ENCODE measurements at places on chromosomes 7 and 10.

DNA sequence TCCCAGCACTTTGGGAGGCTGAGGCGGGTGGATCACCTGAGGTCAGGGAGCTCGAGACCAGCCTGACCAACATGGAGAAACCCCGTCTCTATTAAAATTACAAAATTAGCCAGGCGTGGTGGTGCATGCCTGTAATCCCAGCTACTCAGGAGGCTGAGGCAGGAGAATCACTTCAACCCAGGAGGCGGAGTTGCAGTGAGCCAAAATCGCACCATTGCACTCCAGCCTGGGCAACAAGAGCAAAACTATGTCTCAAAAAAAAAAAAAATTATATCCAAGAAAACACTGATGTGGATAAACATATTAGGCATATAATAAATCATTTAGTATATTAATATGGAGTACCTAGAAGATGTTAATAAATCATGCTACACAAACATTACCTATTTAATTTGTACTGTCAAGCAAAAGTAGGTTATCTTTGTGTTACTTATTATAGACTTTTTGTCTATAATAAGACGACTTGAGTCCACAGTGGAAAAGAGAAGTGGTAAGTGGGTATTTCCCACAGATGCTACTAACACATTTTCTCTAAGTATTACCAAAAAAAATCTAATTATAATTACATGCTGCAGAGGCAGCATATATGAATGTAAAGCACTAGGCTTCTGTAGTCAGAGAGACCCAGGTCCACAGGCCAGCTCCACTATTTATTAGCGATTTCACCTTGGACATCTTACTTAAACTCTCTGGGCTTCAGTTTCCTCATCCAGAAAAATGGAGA is 34.5 kb downstream of the DNMBP start:
- DNase-seq = no peak

- no peak for DNase-seq
Observed at GRCh38 chr10:49710966-49711365, 31.5 kb downstream of the C10orf53 start.

- DNase-seq = no peak
Observed at GRCh38 chr7:129855234-129855673, 97.5 kb downstream of the UBE2H start.

DNA sequence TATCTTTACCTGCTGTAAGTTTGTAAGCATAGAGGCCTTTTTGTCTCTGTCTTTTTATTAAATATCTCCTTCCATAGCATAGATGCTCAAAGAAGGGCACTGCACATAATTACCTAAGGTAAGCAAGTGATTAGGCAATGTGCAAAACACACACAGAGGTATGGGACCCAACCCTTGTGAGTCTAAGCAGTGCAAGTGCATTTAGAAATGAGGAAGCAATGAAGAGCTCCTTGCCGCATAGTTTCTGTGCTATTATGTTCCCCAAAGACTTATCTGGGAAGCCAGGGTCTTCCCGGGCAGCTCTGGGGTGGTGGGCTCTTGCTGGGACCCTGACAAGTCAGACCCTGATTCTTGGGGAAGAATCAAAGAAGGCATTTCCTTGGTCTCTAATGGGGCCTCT is 13.5 kb upstream of the MGAM2 start:
- no peak for DNase-seq

DNA sequence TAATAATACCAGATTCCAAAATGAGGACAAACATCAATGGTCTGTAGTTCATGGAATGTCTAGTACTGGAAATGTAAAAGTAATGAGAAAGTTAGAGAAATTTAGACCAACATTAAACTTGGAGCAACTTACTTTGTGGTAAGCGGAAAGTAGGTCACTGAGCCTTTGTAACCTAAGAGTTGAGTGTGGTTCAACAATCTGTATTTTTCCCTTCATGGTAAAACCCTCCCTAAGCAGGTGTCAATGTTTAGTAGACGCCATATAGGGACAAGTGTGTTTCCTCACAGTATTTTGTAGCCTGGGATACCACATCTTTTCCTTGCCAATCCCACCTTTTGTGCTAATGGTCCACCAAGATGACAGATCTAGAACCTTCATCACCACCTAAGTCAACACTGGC is 67.3 kb upstream of the RSU1 start:
- no peak for DNase-seq

DNA sequence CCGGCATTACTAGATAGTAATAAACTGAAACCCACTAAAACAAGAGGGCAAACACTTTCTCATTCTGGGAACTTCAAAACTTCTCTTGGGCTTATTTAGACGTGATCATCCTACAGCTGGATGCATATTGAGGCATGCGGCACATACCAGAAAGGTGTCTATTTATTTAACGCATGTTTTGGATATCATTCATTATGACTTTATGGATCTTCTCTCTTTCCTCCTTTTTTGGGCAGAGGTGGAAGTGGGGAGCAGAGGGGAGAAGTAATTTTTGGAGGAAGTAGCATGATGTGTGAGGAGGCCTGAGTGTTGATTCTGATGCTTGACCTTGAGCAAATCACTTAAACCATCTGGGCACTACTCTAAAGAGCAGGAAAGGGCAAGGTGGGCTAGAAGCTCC is 270.6 kb downstream of the TRIL start:
- DNase-seq = no peak

GRCh38 chr10:77287647-77288120 is 349.9 kb downstream of the KCNMA1 start:
- DNase-seq = no peak

DNA sequence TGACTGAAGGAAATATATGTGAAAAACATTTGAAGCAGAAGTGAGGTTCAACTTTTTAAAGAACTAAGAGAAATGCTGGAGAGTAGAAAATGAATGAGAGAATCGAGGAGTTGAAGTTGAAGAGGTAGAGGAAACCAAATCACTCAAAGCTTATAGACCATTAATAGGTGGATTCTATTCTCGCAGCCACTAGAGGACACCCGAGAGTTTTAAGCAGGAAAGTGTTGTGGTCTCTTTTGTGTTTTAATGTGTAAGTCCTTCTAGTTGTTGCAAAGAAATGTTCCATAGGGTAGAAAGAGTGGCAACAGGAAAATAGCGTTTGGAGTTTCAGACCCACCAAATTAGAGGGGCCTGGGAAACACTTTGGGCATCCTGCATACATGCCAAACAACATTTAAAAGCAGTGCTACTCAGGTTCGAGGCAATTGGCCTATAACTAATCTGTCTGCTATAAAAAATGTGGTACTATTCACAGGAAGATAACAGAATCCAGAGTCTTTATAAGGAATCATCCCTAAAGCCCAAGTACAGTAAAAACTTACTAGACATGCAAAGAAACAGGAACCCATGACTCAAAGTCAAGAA is 75.3 kb upstream of the TAS2R16 start:
- DNase-seq = no peak

Measured in memory B cell (primary cell).